ENCODE measurements at places on chromosomes 1 and 21.

DNA sequence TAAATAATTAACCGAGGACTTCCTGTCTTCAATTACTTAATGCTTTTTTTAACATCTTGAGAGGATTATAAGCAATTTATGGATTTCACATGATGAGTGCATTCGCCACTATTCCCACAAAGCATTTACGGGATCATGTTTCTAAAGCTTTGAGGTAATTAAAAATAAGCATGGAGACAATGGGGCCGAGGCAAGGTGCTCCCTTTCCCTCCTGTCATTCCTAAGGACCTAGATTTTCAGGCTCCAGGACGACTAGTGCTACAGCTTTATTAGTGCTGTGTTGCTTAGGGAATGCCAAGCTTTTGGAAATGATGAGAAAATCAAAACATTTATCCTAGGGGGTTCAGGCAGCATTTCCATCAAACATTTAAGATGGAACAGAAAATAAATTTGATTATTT, 209.2 kb downstream of the KCTD3 start:
- DNase-seq, result no peak

- no peak for DNase-seq
Observed at GRCh38 chr1:218421531-218421930, 76.4 kb downstream of the TGFB2 start.

GRCh38 chr1:215824245-215824644, 257.1 kb downstream of the KCTD3 start:
- DNase-seq, result no peak

GRCh38 chr1:88935522-88936222, 44.3 kb upstream of the GTF2B start:
- DNase-seq, result no peak

- no peak for DNase-seq
Observed at GRCh38 chr1:241485145-241485544, 34.4 kb downstream of the FH start.

- no peak for DNase-seq
Observed at GRCh38 chr1:215710899-215711225, 143.8 kb downstream of the KCTD3 start.

- DNase-seq, result no peak
Observed at GRCh38 chr1:208654241-208654640, 410.1 kb upstream of the PLXNA2 start.

- DNase-seq, result no peak
Observed at GRCh38 chr1:27430903-27431600, 38.6 kb downstream of the GPR3 start.

- no peak for DNase-seq
Observed at GRCh38 chr21:27412530-27412929, 445.6 kb upstream of the ADAMTS5 start.

DNA sequence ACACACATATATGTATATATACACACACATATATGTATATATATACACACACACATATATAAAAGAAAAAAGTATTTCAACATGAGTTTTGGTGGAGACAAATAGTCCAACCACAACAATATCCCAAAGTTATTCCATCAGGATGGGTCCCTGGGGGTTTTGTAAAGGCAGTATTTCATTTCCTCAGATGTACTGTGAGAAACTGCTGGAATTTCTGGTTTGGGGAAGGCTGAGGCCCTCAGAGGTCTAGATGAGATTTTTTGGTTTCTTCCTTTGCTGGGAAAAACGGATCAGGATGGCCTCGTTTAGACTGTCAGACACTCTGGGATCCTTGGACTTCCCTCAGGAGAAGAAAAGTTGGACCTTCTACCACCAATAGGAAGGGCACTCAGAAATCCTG, 36.5 kb upstream of the TENT5B start:
- no peak for DNase-seq

DNA sequence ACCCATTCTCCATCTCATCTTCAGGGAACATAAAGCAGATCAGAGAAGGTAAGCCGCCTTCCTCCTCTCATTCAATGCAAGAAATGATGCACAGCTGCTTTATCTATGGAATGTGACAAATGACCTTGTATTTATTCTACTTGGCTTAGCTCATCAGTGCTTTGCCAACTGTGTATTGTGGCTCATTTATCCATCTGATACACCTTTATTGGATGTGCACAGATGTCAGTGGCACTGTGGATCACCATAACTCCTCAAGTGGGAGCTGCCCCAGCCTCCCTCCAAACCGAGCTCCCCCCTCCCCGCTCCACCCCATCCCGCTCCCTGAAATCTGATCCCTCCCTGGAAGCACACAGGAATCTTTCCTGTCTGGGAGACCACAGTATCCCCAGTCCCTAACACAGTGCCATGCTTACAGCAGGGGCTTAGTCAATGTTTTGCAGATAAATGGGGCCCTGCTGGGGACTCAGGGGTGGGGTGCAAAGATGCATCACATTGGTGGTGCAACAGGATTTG, 156.0 kb upstream of the RAB4A start:
- DNase-seq, result no peak

- no peak for DNase-seq
Observed at GRCh38 chr1:15761366-15762128, 3.0 kb downstream of the FBLIM1 start.

- no peak for DNase-seq
Observed at GRCh38 chr1:221632072-221632471, 109.8 kb downstream of the DUSP10 start.

DNA sequence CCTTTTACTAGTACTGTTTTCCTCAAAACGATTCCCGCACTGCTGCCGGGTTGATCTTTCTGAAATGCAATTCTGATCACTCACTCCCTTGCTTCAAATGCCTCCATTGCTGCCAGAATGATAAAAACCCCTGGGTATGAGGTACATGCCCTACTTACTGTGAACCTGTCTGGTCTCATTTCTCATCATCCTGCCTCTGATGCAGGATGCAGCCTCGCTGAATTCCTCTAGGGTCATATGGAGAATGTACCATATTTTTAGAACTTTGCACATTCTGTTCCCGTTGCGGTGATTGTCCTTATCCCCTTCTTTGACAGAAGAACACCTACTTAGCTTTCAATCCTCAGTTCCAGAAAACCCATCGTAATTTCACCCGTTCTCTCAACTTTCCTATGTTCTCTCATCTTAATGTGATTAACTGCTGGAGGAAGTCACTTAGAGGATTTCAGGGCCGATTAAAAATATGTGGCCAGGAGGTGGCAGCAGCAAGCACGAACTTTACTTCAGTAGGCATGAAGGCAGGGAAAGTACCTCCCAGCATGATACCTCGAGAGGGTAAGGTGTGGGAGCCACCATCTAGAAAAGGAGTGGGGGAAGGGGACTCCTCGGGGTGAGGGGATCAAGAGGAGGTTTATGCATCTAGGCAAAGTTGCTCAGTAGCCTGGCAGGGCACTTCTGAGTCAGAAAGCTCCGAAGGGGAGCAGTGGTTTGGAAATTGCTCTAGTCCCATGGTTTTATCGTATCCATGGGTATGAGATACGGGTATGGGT, 361.5 kb upstream of the ZP4 start:
- DNase-seq, result no peak

DNA sequence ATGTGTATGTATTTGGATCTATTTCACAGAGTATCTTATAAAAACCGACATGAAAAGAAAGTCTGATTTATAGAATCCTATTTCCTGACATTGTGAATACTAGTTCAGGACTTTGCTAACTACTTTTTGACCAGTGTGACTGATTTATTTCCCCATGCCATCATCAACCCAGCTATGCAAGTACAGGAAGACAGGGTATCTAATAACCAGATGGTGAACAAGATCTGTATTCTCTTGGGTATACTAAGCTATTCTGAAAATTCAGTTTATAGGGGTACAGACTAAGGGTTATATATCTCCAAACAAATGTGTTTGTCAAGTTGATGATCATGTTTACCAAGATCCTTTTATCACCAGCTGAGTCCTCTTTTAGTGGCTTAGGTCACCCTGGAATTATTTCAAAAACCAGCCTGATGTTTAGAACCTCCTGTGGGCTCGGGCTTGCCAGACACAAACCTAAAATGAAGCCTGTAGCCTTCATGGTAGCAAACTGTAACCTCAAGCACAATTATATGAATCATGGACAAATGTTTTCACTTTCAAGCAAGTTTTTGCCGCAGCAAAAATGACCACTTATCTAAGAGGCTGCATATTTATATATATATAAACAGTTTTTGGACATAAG, 185.1 kb downstream of the FGGY start:
- no peak for DNase-seq

GRCh38 chr1:235427447-235427846, 60.2 kb downstream of the TBCE start:
- no peak for DNase-seq

DNA sequence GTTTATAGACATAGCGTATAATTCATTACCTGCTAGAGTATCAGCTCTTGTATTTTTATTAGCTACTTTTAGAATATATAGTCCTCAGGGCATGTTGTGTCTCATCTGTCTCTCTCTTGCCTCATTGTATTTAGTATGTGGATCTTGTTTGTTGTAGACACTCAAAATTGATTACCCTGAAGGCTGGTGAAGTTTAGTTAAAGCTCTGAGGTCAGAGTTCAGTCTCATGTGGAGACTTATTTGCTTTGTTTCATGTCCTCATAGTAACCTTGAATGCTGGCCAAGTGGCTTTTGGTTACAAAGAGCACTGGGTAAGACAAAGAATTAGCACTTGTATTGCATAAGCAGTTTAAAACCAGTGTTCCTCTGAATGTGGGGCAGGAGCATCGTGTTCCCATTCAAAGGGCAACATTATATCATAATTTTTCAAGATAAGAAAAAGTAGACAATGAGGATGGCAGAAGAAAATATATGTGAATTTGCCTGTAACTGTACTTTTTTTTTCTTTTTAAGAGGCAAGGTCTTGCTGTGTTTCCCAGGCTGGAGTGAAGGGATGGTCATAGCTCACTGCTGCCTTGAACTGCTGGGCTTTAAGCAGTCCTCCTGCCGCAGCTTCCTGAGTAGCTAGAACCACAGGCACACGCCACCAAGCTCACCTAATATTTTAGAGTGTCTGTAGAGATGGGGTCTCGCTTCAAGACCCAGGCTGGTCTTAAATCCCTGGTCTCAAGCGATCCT, 17.4 kb downstream of the CNST start:
- no peak for DNase-seq

GRCh38 chr1:183808296-183809027, 3.5 kb downstream of the RGL1 start:
- DNase-seq, result no peak

DNA sequence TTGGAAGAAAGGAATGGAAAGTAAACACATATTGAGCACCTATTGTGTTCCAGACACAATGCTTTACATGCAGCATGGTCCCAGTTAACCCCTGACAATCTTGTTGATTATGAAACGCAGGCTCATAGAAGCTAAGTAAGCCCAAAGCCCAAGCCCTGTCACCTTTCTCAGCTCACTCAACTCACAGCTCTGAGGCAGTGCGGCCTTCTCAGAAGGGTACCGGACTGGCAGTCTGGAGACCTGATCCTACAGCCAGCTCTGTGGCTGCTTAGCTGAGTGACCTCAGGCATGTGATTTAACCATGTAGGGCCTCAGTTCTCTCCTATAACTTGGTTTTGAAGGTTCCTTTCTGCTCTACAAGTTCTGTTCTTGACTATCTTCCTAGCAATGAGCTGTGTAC, 464 bp upstream of the RNASEL start:
- DNase-seq, result no peak

DNA sequence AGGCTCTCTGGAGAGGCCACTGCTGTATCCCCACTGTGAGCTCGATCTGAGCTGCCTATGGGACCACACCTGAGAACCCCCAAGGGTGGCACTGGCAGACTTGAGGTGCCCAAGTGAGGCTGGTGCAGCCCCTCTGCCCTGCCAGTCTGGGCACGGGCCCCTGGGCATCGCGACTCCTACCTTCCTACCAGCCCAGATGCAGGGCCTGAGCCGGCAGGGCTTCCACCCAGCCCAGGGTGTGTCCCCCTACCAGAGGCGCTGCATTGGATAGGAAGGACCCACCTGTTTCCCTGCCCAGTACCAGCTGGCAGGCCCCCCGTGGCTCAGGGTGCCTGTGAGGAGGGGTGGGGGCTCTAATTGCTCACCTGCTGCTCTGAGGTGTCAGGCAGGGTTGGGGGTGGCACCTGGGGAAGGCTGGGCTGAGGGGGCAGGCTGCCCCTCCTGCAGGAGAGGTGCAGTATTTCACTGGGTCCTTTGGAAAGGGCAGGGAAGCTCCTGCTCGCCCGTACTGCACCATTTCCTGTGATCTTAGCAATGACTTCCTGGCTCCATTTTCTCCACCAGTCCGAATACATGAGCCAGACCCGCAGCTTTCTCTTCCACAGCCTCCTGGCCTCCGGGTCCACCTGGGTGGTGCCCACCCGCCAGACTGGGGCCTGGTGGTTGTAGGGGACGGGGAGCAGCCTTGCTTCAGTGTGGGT, 11.8 kb downstream of the TP73 start:
- no peak for DNase-seq

GRCh38 chr21:42650441-42651421, 2.7 kb upstream of the PDE9A start:
- no peak for DNase-seq

DNA sequence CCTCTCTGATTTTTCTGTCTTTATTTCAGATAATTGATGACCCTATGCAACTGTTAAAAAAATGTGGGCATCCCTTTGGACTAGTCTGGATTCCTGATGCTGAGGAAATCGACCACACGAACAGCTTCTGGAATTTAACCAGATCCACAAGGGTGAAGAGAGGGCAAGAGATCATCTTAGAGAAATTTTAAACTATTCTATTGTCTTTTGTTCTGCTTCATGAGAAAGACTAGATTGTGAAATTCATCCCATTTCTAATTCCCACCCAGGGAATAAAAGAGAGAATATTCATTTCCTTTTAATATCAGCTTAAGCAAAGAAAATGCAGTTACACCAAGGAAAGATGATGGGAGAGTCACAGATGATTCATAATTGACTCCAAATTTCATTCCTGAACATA, 71.8 kb downstream of the DUSP10 start:
- no peak for DNase-seq

DNA sequence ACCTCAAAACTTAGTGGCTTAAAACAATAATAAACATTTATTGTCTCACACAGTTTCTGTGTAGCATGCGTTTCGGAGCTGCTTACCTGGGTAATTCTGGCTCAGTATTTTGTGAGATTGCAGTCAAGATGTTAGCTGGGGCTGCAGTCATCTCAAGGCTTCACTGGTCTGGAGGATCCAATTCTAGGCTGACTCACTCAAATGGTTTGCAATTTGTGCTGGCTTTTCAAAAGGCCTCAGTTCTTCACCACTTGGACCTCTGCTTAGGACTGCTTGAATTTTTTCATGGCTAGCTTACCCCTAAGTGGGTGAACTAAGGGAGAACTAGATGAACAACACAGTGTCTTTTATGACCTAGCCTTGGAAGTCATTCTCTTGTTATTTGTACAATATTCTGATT, 21.0 kb downstream of the XPR1 start:
- no peak for DNase-seq

DNA sequence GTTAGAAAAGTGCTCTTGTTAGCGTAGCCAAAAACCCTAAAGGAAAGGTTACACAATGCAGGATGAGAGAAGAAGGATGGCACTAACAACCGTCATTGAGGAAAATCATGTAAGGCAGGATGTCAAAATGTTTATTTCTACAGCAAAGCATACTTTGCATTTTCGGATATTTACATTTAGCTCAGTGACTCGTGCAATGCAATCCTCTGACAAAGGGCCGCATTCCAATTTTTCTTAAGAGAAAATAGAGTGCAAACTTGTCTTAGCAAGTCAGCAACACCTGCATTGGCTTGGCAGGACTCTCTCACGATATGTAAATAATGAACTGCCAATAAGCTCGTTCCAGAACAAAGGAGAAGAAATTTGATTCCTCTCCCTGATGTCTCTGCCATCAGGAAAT, 33.3 kb downstream of the TIAM1 start:
- DNase-seq, result no peak
